Activated CD4-positive, alpha-beta T cell treated with anti-CD3 and anti-CD28 coated beads, Interleukin-2, amount 50 U/mL, for 48 hours (primary cell): ENCODE measurements at places on chromosomes 11 and 22.
A peak's percentile ranks its signal among the peaks of the same experiment; 100 is the strongest.

DNA sequence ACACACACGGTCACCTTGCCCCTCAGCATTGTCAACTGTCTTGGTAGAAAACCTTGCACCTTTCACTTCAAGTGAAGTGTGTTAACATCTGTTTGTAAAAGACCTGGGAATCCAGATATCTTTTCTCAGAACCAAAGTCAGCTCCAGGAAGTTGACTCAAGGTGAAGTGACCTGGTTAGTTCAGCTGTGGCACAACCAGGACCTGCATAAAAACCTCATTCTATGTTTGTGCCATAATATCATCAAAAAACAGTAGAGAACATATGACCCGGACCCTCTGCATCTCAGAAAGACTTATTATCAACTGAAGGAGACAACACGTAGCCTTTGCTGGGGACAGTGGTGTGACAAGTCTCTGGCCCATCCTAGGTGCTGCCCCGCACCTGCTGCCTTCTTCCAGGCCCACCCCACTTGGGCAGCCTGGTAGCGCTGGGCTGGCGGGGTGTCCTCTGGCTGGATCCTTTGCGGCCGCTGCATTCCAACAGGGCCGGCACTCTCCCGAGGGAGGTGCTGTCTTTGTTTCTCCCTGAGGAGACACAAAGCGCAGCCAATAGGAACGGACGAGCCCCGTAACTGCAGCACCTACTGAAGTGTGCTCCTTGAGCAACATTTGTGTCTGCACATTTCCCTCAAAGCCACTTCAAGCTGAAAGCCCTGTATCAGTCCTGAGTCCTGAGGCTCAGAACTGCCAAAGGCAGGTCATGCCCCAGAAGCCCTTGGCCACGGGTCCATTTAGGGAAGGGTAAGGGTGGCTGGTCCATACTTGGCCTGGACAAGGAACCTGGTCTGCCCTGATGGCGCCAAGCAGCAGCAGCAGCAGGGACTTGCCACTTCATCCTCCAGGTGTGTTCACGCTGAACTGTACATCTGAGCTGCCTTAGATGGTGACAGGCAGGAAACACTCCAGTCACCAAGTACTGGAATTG lies 25.2 kb downstream of the LRRC74B start:
- no peak for DNase-seq

DNA sequence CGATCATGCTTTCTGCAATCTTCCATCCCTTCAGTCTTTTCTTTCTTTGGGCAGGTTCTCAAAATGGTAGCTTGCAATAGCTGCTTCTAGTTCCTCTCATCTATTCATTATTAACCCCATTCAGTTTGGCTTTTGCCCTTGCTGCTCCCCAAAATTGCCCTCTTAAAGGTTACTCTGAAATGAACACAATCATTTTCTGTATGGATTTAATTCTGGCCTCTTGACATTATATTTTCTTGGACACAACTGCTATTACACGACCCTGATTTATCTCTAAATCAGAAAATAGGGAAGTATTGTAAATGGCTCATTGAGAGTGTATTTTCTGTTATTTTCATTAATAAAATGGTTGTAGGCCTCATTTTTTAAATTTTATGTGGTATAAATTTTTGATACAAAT lies at the start of gene ANGPTL5:
Gene ANGPTL5 (minus strand): TSS at position 101 of the 400 bp plus-strand sequence. CDS start 8,613 bp downstream, outside the sequence.
- DNase-seq = no peak

DNA sequence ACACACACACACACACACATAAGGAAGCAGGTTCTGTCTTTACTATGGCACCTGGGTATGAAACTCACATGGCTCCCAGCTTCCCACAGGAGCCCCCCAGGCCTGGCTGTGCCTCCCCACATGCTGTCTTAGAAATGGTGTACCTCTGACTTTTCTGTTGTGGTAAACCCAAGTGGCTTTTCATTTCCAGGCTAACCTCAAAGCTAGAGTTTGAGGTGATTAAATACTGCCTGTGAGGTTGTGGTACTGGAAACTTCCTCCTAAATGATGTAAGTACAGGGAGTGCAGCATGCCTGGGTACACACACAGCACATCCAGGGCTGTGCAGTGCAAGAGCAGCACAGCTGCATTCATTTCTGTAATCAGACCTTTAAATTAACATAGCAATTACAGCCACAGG lies 34.4 kb downstream of the ME3 start:
- DNase-seq = peak; percentile 8

DNA sequence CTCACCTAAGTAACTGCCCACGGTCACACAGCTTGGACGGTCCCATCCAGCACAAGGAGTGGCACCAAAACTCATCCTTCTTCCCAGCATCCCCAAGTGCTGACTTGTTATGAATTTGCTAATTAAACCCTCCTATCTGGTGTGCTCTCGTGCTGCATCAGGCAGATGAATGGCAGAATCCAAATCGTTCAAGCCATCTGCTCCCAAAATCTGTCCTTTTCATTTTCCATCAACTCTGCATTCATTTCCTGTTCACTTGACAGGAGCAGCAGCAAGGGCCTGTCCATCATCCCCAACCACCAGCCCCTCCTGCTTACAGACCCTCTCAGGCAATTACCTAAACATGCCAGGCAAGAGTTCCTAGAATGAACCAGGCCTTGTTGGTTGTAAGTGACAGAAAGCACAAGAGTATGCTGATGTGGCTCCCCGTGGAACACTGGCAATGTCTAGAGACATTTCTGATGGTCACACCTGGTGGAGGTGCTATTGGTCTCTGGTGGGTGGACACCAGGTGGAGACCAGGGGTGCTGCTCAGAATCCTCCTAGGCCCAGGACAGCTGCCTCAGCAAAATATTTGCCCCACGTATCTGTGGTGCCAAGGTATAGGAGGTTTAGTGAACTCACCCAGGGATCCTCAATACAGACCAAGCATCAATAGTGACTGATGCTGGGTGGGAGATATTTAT lies 832.5 kb downstream of the TBC1D22A start:
- no peak for DNase-seq

DNA sequence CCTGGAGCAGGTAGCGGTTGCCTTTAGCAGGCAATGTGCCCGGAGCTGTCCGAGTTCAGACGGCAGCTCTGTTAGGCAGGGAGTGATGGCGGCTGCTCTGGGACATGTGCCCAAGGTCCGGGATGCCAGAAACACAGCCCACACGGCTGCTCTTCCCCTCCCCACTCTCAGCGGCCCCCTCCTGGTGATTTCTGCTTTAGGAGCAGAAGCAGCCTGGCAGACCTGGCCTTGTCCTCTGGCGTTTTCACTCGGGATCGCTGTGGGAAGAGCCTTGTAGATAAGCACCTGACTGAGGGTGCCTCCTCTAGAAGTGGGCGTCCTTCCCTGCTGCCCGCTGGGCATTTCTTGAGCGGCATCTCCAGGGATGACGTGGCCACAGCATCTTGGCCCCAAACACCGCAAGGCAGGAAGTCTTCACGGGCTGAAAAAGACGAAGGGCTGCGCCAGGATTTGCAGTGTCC lies 392.2 kb downstream of the TBC1D22A start:
- DNase-seq = no peak

DNA sequence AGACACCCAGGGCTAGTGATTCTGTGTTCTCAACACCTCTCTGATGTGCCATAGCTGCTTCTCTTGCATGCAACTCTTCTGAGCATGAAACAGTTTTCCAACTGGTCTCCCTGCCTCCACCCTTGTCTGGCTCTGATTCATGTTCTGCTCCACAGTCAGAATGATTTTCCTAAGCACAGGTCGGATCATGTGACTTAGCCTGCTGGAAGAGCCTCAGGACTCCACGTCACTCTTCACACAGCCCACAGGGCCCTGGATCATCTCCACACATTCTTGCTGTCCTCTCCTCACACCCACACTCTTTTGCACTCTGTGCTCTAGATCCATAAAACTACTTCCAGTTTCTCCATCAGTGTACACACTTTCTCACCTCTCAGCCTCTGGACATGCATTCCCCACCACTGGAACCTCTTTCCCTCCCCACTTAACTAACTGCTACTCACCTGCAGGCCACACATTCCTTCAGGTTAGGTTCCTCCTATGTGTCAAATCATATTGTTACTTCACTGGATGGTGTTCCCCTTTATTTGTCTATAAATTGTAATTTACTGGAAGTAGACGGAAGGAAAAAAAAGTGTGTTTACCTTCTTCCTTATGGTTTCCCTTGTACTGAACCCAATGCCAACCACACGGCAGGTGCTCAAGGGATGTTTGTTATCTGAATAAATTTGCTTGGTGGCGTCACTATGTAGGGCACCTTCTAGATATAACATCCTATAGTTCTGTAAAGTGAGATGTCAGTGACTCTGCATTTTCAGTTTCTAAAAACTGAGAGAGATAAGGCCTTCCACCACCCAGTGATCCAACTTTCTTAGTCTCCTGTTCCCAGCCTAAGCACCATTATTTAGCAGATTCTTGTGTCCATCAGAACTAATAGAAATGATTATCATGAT lies 133.7 kb downstream of the ETS1 start:
- no peak for DNase-seq

- DNase-seq = peak; percentile 36
Observed at GRCh38 chr22:29907753-29908515, 25.0 kb downstream of the MTMR3 start.

- no peak for DNase-seq
Observed at GRCh38 chr22:35155403-35156025, 89.6 kb downstream of the ISX start.

- no peak for DNase-seq
Observed at GRCh38 chr22:17368144-17368543, 1.1 kb upstream of the CECR2 start.

- no peak for DNase-seq
Observed at GRCh38 chr22:49660321-49660720, 167.4 kb downstream of the BRD1 start.

DNA sequence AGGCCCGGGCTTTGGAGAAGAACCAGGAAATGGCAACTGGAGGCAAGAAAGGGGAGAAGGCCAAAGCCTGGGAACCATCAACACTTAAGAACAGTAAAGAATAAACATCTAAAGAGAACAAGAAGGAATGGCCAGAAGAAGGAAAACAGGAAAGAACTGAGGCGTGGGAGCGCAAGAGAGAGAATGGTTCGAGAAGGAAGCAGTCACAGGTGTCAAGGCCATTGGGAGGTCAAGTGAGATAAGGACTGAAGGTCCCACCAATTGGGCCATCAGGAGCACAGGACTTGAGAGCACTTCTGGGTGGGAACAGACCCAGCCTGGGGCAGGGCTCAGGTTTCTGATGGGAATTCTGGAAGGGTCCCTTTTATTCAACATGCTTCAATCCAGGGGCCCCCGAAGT lies 697 bp upstream of the SCGB1A1 start:
- no peak for DNase-seq

DNA sequence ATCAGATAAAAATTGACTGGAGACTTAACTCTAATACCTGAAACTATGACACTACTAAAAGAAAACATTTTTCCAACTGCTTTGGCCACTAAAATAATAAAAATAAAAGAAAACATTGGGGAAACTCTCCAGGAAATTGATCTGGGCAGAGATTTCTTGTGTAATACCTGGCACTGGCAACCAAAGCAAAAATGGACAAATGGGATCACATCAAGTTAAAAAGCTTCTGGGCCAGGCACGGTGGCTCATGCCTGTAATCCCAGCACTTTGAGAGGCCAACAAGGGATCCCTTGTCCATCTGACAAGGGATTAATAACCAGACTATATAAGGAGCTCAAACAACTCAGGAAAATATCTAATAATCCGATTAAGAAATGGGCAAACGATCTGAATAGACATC lies 64.6 kb upstream of the RAB1B start:
- no peak for DNase-seq

DNA sequence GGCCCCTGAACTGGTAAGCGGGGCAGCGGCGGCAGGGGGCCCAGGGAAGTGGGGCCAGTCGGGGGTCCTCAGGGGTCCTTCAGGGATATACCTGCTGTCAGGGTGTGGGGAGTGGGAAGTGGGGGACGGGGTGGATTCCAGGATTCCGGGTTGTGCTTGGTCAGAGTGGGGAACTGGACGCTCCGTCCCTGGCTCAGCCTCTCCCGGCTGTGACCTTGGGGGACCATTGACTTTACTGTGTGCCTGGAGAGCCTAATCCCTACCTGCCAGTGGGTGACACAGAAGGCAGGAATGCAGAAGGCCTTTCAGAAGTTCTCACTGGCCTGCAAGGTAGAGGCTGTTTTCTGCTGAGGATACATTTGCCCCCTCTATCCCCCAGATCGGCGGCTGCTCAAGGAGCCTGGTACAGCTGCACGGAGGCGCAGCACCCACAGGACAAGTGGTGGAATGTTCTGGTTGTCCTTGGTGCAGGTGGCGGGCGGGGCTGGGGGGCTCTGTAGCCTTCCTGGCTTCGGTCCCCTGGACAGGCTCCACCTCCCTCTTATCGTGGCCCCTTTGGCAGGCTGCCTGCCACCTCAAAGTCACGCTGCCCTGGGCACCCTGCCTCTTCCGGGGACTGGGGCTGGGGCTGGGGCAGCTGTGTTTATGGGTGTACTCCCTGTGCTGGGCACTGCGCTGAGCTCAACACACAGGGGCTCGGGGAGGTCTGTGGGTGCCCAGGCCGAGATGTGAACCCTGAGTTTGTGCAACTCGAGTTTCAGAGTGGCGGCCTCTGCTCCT lies 18.4 kb downstream of the KCNQ1 start:
- DNase-seq = peak; percentile 2

DNA sequence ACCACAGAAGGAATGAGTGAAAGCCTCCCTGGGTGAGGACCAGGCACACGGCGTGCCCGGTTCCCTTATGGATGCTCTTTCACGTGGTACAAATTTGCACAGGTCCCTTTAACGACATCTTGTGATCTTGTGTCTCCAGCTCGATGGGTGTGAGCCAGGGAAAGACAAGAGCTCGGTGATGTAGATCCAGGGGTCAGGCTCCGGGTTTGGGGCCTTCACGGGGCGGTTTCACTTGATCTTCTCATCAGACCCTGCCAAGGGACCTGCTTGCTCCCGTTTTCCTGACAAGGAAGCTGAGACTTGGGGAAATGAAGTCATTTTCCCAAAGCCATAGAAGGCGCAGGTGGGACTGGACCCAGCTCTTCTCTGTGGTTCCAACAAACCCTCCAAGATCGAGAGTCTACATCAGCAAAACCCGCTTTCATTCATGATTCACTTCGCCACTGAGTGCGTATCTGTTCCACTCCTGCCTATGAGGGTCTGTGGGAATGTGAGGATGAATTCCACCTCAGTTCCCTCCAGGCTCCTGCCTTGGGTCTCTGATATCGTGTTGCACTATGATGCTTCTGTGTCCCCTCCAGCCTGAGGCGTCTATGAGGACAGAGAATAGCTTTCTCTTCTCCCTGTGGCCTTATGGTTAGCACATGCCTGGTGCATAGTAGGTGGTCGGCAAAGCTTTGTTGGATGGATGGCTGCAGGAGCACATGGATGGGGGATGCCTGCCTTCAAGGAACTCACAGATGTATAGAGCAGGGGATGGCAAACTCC lies 45.0 kb upstream of the ANO1 start:
- no peak for DNase-seq

- DNase-seq = no peak
Observed at GRCh38 chr22:17332109-17332800, 37.0 kb upstream of the CECR2 start.

DNA sequence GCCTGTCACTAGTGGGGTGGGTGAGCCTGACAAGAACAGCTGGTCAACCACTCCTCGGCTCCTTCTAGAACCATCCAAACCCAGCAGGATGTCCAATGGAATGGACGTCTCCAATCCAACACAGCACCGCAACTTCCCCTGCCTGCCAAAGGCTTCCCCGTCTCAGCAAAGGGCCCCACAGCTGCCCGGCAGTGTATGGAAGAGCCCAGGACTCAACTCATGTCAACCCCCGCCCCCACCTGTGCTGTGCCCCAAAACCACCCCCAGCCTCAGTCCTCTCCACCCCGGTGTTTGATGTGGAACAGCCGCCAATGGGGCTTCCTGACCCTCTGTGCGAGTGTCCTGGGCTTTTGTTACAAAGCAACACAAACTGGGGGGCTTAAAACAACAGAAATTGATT lies 223.8 kb downstream of the CTTN start:
- DNase-seq = no peak

GRCh38 chr11:2302896-2303626 lies 1.2 kb downstream of the TSPAN32 start:
- DNase-seq = peak; percentile 27
